Stimulated activated CD8-positive, alpha-beta memory T cell treated with anti-CD3 and anti-CD28 coated beads, Interleukin-15, amount 100 ng/mL, for 48 hours (primary cell): ENCODE measurements at places on chromosomes 3 and 15.

GRCh38 chr3:114427285-114428043 lies 133.6 kb downstream of the TIGIT start:
- DNase-seq: no peak

DNA sequence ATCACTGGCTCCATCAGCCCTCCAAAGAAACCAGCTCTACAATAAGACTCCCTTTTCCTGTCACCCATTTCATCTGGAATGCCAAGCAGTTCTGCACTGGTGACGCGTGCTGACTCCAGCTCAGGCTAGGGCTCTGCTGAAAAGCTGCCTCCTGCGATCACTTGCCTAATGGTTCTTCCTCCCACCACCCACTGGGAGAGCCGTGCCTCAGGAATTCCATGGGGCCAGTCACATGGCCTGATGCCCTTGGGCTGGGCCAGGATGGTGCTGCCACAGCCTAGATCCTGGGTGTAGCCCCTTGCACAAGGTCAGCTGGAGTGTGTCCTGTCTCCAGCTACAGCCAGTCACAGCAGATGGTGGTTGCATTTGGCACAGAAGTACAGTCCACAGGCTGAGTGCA lies 98.9 kb downstream of the DNAJB8 start:
- no peak for DNase-seq

- DNase-seq: no peak
Measured at GRCh38 chr3:1943395-1944118, 155.1 kb upstream of the CNTN4 start.

- DNase-seq: no peak
Measured at GRCh38 chr3:122938783-122939425, 88.7 kb downstream of the SEMA5B start.

GRCh38 chr3:74267588-74268184 lies 346.8 kb downstream of the CNTN3 start:
- no peak for DNase-seq

- no peak for DNase-seq
Measured at GRCh38 chr15:88604381-88605188, 16.6 kb upstream of the AEN start.

- no peak for DNase-seq
Measured at GRCh38 chr15:89021224-89021623, 67.0 kb upstream of the ABHD2 start.
